ENCODE measurements at places on chromosomes 4 and X.

DNA sequence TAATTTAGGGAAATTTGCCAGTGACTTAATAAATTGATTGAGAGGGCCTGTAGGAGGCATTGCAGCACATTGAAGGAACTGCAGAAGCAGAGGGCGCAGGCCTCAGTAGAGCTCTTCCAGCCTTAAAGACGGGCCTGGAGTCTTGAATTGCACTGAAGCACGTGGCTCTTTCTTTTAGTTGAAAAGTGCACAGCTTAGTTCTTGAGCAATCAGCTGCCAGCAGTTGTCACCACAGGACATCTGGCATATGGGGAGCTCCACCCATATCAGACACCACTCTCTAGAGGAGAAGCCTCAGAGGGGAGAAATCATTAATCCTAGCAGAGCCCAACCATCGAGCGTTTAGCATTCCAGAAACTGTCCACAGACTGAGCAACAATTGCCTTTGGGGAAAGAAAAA lies 16.0 kb upstream of the FGF16 start:
- DNase-seq: peak; percentile 78

- DNase-seq: no peak
These were observed 1982.1 kb upstream of the ADGRL3 start for GRCh38 chr4:59217910-59218631.

GRCh38 chr4:123398853-123399626 lies 2.4 kb downstream of the SPRY1 start:
- peak; percentile 61 for DNase-seq

DNA sequence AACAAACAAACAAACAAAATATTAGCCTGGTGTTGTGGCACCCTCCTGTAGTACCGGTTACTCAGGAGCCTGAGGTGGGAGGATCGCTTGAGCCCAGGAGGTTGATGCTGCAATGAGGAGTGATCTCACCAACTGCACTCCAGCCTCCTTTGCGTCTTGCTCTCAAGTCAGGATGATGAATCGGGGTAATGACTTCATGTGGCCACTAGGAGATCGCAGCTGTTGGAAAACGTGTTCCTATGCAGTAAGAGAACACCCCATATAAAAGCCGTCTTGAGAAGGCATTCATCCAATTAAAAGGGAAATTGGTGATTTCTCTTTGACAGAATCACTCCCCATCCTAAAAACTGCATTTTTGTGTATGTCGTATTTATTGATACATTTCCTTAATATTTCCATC lies 6.9 kb downstream of the CCNB3 start:
- DNase-seq: no peak

DNA sequence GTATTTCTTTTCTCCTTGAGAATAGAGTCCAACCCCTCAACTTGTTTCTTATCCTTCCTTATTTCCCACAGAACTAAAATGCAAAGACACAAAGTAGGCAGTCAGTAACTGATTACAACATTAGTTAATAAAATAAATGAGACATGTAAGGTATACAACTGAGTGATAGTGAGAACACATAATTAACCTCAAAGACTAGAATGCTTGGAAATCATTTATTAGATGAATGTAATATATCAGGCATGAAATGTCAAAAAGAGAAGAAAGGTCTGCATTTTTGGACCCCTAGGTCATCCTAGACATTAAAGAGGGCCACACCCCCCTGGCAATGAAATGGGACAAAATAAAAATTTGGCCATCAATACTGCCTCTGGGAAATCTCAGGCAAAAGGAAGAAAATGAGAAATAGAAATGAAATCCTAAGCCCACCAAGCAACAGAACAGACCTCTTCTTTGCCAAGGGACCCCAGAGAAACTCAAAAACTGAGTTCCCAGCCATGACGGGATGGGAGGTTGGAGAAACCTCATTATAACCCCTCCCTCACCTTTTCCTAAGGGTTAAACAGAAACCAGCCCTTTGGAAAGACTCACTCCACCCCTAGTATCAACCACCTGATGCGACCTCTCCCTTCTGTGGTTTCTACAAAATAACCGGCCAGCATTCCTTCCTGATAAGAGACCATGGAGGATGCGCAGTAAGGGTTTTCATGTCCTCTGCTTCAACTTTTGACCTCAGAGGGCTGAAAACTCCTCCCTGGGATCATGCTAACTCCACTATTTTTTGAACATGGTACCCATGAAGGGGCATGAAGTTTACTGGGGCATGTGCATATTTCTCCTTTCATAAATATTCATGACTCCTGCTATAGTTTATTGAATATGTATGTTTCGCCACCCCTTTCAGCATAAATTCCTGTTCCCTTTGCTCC lies 90.0 kb upstream of the EXOC1L start:
- no peak for DNase-seq

- DNase-seq: peak; percentile 42
These were observed 118.4 kb upstream of the WDR17 start for GRCh38 chr4:175947117-175947722.
